ENCODE measurements at places on chromosomes 3 and 15. TPM values are rescaled to one million over a fixed set of nuclear protein-coding genes. Genes with fewer than 3 reads are reported as not detected.

GRCh38 chr15:43913026-43913780 lies 86.4 kb downstream of the WDR76 start:
- H3K4me3 ChIP-seq: no peak overlapping the region
- no peak for DNase-seq
- no peaks in the 10 kb centered on the region for H3K27me3 ChIP-seq
- H3K36me3 ChIP-seq: no peaks in the 10 kb centered on the region
- H3K27ac ChIP-seq: no peak overlapping the region
- no peaks in the 10 kb centered on the region for H3K4me1 ChIP-seq

GRCh38 chr3:32641356-32641755 lies 43.6 kb upstream of the CNOT10 start:
- no peak for DNase-seq
- H3K27me3 ChIP-seq: no peaks in the 10 kb centered on the region
- H3K27ac ChIP-seq: no peak overlapping the region
- H3K4me1 ChIP-seq: no peaks in the 10 kb centered on the region
- no peaks in the 10 kb centered on the region for H3K36me3 ChIP-seq

WHAMM gene
- 10.8 TPM for total RNA-seq

TYRO3 gene
- total RNA-seq: 36.8 TPM

DNA sequence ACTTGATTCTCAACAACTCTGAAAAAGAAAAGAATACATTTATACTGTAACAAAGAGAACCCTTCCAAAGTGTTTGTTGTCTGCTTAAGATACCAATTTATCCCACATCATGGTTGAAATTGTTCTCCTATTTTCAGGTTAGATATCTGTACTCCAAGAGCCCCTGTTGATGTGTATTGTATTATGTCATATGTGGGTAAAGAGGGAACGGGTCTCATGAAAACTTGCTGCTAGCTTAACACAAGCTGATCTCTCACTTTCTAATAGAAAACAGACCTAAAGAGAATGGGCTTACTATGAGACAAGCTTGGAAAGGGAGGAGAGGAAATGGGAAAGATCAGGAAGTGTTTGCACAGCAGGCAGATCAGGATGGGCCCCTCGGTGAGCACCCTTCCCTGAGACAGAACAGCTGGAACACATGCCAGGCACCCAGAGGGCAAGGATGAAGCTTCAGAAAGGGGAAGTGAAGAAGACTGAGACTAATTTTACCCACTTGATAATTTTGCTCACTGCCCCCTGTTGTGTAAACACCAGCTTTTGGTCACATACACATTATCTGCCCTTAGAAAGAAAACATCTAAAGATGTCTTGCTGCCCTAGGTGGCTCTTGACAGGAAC lies 747.9 kb upstream of the CCDC54 start:
- H3K36me3 ChIP-seq: no peaks in the 10 kb centered on the region
- H3K27me3 ChIP-seq: no peaks in the 10 kb centered on the region
- DNase-seq: no peak
- H3K4me3 ChIP-seq: no peak overlapping the region

GRCh38 chr3:59608356-59608755 lies 558.5 kb upstream of the CFAP20DC start:
- no peak overlapping the region for H3K27ac ChIP-seq
- no peak for DNase-seq
- no peaks in the 10 kb centered on the region for H3K27me3 ChIP-seq

GRCh38 chr3:20857636-20858035 lies 671.6 kb upstream of the SGO1 start:
- H3K36me3 ChIP-seq: no peaks in the 10 kb centered on the region
- DNase-seq: no peak
- no peaks in the 10 kb centered on the region for H3K4me1 ChIP-seq
- no peak overlapping the region for H3K27ac ChIP-seq
- no peaks in the 10 kb centered on the region for H3K27me3 ChIP-seq
- H3K4me3 ChIP-seq: no peak overlapping the region

GRCh38 chr3:178629430-178630178 lies 93.4 kb downstream of the KCNMB2 start:
- no peaks in the 10 kb centered on the region for H3K27me3 ChIP-seq
- H3K36me3 ChIP-seq: no peaks in the 10 kb centered on the region
- DNase-seq: no peak
- no peaks in the 10 kb centered on the region for H3K4me1 ChIP-seq
- H3K27ac ChIP-seq: no peak overlapping the region

DNAH12 gene
- 0.32 TPM for total RNA-seq

TTLL13 gene
- total RNA-seq: not detected

DNA sequence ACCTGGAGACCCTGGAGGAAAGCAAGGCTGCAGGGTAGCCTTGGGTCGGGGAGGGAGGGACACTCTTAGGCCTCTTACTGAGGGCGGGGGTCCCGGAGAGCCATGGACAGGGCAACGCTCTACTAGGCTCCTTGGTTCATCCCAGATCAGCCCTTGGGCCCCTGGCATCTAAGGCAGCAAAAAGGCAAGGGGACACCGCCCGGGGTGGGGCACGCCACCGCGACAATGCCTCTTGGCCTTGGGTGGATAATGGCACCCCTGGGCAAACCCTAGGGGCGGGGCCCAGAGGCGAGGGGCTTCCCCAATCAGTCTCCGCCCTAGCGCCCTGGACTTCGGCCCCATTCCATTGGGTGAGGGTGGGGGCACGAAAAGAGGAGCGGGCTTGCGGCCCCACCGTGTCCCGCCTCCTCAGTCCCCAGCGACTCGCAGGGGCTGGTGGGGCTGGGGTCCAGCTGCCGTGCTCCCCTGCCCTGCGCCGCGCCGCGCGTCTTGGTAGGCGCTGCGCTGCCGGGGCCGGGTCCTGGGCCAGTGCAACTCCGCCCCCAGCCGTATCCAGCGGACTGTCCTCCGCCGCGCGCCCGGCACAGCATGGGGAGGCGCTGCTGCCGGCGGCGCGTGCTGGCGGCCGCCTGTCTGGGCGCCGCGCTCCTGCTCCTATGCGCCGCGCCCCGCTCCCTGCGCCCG lies at the start of gene CHST13:
Gene CHST13, plus strand, starts transcription at position 411 of the 684 bp plus-strand sequence. Its CDS starts 178 bp downstream, at position 589.
- peak within 1 kb of the TSS; percentile 42 for H3K4me3 ChIP-seq
- no peak within 1 kb of the TSS for H3K27ac ChIP-seq
- no peak for DNase-seq
- peaks cover 4% of the 10 kb centered on the region for H3K4me1 ChIP-seq

DNA sequence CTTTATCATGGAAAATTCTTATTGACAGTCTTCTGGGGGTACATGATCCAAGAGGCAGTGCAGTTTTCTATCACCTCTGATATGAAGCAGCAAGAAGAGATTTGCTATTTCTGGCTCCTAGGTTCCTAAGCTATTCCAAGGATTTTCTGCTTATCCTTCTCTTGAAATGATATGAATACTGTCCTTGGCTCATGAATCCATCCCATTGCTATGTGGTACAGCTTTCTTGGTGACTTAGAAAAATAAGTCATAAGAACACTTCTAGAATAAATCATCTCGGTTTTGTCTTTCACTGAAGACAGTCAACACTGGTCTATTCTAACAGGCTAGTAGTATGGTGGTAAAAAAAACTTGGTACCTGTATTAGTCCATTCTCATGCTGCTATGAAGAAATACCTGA lies 333.6 kb upstream of the RASGRP1 start:
- no peaks in the 10 kb centered on the region for H3K4me1 ChIP-seq
- H3K36me3 ChIP-seq: no peaks in the 10 kb centered on the region
- no peak overlapping the region for H3K27ac ChIP-seq

DNA sequence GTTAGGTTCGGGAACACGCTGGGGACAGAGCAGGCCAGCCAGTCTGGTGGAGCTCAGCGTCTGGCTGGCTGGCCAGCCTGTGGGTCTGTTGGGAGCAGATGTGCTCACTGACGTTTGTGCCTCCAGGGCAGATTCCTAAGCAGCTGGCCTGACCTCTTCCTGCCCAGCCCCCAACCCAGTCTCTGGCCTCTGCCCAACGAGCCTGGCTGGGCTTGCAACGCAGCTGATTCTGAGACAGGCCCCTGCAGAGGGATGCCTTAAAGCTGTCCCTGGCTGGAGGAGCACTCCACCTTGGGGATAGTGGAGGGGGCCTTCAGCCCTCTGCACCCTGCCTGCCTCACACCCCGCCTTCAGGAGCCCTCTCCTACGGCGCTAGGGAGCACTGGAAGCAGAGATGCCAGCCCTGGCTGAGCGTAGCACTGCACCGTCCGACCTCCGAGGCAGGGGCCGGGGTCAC lies 46.0 kb downstream of the KLF13 start:
- no peak overlapping the region for H3K27ac ChIP-seq
- DNase-seq: no peak
- H3K4me1 ChIP-seq: peaks cover 5% of the 10 kb centered on the region
- no peaks in the 10 kb centered on the region for H3K36me3 ChIP-seq

DNA sequence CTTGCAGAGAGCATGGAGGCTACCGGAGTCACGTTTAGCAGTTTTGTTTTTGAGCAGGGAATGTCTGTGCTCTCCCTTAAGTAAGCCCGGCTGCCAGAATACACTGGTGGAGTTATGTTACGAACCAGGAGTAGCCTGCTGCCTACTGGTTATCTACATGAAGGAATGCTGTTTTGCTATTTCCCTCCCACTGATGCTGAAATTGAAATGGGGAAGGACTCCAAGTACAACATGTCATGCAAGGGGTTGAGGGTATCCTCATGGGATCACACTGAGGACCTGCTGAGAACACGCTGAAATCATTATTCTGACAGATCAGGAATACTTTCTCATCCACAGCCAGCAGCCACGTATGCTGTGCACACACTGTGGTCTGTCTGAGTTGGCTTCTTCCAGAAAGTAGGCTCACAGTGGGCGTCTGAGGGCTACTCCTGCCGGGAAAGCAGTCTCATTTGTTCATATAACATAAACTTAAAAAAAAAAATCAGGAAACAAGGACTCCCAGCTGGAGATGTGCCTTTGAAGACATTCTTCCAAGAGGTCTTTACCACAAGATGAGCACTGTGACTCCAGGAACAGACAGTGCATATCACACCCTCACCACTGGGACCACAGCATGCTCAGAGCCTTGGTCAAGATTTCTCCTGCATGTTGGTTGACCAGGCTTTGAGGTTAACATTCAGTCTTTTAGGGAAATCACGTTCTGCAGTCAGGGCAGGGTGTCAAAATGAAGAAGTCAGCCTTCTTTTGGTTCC lies 300.4 kb upstream of the RASGRP1 start:
- H3K4me3 ChIP-seq: no peak overlapping the region
- no peaks in the 10 kb centered on the region for H3K4me1 ChIP-seq
- no peaks in the 10 kb centered on the region for H3K36me3 ChIP-seq
- no peaks in the 10 kb centered on the region for H3K27me3 ChIP-seq

GRCh38 chr3:170999737-171000242 lies 26.7 kb downstream of the SLC2A2 start:
- DNase-seq: no peak
- no peak overlapping the region for H3K27ac ChIP-seq

IMPG2 gene
- 0.15 TPM for total RNA-seq

- no peak overlapping the region for H3K27ac ChIP-seq
- H3K4me3 ChIP-seq: no peak overlapping the region
- no peaks in the 10 kb centered on the region for H3K36me3 ChIP-seq
- DNase-seq: no peak
- no peaks in the 10 kb centered on the region for H3K4me1 ChIP-seq
- H3K27me3 ChIP-seq: no peaks in the 10 kb centered on the region
Measured at GRCh38 chr3:31505371-31506048, 27.2 kb upstream of the STT3B start.

SLC26A6 gene
- 12.6 TPM for total RNA-seq

CACNA2D2 gene
- 2.0 TPM for total RNA-seq

SOX14 gene
- not detected for total RNA-seq

GRCh38 chr15:83854321-83854720 lies 200.4 kb downstream of the ADAMTSL3 start:
- H3K27me3 ChIP-seq: no peaks in the 10 kb centered on the region
- no peaks in the 10 kb centered on the region for H3K4me1 ChIP-seq
- H3K4me3 ChIP-seq: no peak overlapping the region
- H3K27ac ChIP-seq: no peak overlapping the region

UACA gene
- total RNA-seq: 68.5 TPM

DNA sequence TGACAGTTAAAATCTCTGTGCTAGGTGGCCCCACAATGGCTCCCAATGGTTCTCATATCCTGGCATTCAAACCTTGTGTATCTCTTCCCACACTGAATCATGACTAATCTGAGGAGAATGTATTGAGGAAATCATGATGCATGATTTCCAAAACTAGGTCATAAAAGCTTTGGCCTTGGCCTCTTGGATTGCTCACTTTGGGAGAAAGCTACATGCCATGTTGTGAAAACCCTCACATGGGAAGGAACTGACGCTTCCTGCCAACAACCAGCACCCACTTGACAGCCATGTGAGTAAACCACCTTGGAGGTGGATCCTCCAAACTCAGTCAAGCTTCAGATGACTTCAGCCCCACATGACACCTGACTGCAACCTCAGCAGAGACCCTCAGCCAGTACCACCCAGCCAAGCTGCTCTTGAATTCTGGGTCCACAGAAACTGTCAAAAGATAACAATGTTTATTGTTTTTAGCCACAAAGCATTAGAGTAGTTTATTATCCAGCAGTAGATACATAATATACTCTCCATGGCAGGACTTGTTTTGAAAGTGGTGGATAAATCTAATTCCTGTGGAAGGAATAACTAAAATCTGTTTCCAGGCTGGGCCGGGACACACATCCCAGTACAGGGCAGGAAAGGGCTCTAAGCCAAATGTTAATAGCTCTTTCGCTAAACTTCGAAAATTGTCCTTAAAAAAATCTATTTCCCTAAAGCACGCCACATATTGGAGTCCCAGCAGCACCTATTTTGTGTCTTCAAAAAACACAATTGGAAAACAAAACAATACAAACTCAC lies 1.0 kb upstream of the ZNF620 start:
- no peak overlapping the region for H3K4me3 ChIP-seq
- H3K27me3 ChIP-seq: no peaks in the 10 kb centered on the region

Measured in breast epithelium (tissue), 4 donors.